Brain microvascular endothelial cell (primary cell): ENCODE measurements at places on chromosomes 1 and 21.
A peak's percentile ranks its signal among the peaks of the same experiment; 100 is the strongest.

- no peak for DNase-seq
These were observed 367.4 kb upstream of the SNX7 start for GRCh38 chr1:98294127-98294526.

DNA sequence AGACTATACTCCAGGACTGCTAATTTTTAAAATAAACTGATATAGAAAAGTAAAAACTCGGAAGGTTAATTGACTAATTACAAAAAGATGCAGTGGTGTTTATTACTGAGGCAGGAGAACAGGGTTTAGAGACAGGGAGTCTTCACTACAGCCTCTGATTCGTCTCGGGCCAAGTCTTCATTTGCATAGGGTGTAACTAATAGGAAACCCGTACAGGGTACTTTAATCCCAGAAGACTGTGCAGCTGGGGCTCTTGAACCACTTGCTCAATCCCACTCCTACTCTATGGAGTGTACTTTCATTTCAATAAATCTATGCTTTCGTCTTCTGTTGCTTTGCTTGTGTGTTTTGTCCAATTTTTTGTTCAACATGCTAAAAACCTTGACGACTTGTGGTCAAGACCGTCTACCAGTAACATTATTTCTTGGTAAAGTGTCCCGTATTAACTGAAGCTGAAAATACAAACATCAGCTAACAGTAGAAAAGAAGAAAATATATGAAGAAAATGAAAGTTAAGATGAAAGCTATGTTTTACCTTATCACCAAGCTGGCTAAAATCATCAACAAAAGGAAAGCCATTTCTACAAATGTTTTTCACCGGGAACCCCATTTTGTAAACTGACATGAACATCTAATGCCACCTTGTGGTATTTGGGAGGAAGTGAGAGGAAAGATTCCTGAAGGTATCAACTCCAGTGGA, 8.0 kb downstream of the SDHB start:
- DNase-seq = peak; percentile 31

GRCh38 chr1:33121728-33122127, 40.8 kb downstream of the AZIN2 start:
- no peak for DNase-seq

DNA sequence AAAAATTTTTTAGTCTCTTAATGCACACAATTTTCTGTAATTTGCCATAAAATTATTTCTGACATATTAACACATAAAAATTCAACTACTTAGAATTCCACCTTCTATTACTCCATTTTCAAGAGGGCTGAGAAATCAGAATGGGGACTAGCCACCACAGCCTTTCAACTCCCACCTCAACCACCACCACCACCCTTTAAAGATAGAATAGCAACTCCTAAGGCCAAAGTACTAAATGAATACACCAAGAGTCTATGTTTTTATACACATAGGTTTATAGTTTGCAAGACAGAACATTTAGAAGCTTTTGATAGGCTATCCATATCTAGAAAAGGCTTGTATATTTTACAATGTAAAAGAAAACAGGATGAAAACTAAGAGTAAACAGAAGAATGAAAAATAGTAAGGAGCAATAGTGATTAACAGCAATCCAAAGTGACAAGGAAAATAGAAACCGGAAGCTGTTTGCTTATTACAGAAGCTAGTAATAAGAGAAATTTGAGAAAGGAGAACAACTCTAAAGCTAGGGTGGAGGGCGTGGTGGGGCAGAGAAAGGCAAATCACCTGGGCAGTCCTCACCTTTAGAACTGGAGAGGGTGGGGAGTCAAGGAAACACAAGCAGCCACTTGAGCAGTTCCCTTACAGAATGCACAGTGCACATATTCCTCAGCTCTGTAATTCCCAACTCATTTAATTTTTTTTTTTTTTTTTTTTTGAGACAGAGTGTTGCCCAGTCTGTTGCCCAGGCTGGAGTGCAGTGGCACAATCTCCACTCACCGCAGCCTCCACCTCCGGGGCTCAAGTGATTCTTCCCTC, 27.7 kb downstream of the EPS15 start:
- no peak for DNase-seq

- no peak for DNase-seq
These were observed 10.8 kb downstream of the RPS6KA1 start for GRCh38 chr1:26540351-26540750.

- no peak for DNase-seq
These were observed 20.5 kb downstream of the IQGAP3 start for GRCh38 chr1:156551869-156552268.

DNA sequence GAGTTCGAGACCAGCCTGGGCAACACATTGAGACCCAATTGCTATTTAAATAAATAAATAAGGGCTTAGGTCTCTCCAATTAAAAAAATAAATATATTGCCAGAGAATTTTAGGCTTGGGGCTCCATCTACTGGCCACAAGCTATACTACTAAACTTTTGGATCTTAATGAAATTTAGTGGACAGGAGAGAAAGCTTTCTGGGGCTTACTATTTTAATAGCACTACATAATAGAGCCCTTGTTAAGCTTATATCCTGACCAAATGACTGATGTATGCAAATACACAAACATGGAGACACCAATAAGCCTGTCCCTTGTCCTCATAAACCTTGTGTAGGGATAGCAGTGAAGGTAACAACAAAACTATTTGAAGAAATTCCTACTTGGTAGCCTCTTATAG, 18.4 kb downstream of the CCT3 start:
- DNase-seq = peak; percentile 29

GRCh38 chr1:184075055-184076029, 23.8 kb downstream of the TSEN15 start:
- peak; percentile 64 for DNase-seq

DNA sequence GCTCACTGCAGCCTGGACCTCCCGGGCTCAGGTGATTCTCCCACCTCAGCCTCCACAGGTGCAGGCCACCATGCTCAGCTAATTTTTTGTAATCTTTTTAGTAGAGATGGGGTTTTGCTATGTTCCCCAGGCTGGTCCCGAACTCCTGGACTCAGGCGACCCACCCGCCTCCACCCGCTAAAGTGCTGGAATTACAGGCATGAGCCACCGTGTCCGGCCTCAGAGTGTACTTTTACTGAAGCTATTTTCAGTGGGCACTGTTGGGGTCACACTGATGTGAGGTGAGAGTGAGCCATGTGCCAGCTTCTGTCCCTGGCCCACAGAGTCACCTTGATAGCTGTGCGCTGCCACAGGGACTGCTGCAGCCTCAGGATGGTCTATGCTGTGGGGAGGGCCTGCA, 25.3 kb upstream of the HHAT start:
- DNase-seq = no peak

DNA sequence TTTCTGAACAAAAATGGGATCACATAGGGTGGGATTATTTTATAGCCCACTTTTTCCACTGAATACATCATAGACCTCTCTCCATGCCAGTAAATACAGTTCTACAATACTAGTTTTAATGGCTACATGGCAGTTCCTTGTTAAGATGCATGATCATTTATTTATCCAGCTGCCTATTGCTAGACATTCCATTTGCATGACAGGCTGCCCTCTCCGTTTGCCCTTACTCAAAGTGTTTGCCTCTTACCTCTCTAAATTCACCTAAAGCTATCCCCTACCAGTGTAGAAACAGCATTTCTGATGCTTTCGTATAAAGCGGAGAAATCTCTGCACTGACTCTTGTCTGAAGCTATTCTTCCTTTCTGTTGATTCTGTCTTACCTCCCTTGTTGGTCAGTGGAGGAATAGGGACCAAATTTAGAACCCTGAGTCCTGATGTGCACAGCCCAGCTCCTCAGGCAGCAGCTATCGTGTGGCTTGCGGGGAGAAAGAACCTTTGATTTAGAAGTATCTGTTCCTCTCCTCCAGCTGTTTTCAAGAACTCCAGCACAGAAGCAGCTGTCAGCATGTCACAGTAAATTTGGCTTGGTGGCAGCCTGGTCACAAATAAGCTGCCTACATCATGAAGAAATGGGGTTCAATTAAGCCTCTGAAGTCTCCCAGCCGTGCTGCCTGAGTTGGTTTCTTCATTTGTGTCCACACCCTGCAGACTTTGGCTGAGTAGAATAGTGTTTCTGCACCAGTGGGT, 337.3 kb downstream of the PRDM2 start:
- DNase-seq = no peak

DNA sequence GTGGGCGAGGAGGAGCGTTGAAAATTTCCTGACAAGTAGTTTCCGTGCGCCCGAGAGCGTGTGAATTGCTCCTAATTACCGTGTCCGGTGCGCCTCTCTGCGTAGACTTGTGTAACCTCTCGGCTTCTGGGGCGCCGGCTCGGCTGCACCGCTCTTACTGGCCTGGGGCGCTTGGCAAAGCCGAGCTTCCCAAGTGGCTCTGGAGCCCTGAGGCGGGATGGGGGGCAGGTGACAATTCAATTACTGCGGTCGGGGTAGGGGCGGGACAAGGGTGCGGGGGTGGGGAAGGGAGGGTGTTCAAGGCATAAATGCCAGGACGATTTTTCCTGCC, 392 bp upstream of the DMRTA2 start:
- DNase-seq = no peak

DNA sequence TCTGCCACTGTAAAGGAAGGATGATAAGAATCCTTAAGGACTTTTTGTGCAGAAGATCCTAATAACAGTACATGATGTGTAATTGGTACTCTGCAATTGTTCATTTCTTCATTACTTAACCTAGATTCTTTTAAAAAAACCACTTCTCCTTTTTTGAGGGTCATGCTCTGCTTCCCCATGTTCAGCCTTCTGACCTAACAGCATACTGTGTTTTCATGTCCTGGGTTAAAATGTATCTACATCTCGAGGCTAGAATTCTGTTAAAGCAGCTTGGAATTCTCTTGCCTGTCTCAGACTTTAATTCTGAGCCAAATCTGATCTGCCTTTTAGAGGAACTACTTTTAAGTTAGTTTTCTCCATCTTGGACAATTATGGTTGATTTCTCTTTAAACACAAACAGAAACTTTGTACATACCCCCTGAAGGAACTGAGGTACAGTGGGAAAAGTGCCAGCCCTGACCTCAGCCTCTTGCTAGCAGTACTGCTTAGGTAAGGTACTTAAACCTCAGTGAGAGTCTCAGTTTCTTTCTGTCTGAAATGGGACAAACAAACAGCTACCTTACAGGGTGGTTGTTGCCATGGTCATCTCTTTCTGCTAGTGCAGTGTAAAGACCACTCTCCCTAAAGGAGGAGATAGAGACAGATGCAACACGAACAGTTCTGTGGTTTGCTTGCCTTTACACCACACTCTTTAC, 103.2 kb upstream of the DYNLT5 start:
- DNase-seq = no peak

DNA sequence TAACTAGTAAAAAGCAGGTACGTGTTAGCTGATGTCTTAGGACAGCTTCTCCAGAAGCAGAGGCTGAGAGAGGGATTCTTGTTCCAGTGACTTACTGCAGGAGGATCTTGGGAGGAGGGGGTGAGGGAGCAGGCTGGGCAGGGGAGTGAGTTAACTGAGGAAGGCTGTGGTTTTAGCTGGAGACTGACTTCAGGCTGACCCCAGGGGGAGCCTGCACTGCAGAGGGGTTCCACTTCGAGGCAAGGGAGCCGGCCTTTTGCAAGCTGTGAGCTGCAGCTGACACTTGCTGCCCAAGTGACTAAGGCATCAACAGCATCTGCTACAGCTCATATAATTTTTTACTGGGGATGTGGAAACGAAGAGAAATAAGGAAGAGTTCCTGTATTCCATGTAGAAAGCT, 50.4 kb upstream of the SOD1 start:
- no peak for DNase-seq

GRCh38 chr1:45334308-45335245, 5.4 kb upstream of the TOE1 start:
- DNase-seq = no peak

DNA sequence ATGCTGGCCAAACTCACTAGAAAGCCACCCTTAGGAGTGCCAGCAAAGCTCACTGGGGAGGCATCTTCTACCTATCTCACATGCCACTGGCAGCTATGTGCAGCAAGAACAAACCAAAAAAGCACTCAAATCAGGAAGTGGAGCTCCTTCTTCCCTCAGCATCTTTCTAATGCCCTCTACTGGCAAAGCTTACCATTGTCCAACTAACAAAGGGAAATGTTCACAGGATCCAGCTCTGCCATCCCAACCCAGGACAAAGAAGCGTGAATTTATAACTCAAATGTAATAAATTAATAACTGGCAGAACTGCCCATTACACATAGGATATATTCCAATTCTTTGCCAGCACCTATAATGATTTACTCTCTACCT, 38.9 kb downstream of the LEPR start:
- DNase-seq = no peak

GRCh38 chr1:225777058-225777582, 506 bp upstream of the SRP9 start:
- no peak for DNase-seq

DNA sequence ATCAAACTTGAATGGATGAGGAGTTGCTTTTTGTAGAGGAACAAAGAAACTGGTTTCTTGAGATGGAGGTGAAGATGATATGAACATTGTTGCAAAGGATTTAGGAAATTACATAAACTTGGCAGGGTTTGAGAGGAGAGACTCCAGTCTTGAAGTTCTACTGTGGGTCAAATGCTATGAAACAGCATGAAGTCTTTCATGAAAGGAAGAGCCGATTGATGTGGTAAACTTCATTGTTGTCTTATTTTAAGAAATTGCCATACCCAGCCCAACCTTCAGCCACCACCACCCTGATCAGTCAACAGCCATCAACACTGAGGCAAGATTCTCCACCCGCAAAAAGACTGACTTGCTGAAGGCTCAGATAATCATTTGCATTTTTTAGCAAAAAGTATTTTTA, 52.2 kb downstream of the SIPA1L2 start:
- no peak for DNase-seq

DNA sequence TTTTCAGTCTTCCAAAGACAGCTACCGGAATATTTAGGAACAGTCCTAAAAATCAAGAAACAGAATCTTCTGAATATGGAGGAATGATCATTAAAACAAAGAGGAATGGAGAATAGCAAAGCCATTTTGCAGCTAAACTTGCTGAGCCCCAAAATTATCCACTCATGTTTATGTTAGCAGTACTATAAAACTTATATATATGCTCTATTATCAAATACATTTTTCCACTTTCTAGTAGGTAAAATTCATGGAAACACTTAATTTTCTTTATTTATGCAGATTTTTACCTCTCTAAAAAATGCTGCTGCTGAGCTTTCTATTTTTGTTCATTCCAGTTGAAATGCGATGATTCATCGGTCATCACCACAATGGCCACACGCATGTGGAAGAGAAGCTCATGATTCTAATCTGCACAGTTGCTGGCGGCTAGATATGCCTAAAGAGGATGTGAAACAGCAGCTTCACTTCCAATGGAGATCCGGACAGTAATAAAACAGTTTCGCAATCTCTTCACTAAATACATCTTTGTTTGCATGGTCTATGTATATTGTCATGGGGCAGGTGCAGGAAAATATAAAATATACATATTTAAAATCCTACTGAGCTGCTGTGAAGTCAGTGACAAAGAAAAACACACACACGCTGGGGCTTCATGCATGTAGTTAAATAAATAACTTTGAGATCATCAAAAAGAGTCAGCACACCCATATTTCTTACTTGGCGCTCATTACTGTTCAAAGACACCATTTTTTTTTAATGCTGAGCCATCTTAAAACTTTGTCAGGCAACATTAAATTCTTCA, 292.2 kb downstream of the SMYD3 start:
- peak; percentile 97 for DNase-seq
